ENCODE measurements at places on chromosomes 12 and 14.

DNA sequence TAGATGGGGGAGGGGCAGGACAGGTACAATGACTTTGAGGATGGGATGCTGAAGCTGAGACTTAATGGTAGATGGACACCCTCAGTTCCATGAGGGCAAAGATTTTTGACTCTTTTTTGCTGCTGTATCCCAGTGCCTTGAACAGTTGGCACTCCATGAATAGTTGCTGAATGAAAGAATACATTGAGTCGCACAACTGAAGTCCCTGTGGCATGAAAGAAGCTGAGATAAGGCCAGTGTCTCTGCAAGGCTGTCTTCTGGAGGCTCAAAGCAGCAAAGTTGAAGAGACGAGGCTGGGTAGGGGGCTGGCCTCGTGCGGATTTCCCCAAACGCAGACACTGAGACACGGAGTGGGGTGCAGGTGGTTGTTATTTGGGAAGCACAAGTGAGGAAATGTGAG, 179.3 kb downstream of the ADCK1 start:
- DNase-seq = no peak

DNA sequence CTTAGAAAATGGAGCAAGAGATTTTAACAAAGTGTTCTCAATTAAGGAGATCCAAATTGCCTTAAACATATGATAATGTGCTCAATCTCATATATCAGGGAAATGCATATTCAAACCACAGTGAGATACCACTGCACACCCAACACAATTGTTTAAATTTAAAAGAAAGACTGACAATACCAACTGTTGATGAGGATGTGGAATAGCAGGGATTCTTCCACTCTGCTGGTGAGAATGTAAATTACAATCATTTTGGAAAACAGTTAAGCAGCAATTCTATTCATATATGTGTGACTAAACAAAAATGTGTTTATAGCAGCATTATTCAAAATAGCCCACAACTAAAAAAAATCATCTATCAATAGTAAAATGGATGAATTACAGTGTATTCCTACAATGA, 144.2 kb downstream of the KICS2 start:
- DNase-seq = no peak

DNA sequence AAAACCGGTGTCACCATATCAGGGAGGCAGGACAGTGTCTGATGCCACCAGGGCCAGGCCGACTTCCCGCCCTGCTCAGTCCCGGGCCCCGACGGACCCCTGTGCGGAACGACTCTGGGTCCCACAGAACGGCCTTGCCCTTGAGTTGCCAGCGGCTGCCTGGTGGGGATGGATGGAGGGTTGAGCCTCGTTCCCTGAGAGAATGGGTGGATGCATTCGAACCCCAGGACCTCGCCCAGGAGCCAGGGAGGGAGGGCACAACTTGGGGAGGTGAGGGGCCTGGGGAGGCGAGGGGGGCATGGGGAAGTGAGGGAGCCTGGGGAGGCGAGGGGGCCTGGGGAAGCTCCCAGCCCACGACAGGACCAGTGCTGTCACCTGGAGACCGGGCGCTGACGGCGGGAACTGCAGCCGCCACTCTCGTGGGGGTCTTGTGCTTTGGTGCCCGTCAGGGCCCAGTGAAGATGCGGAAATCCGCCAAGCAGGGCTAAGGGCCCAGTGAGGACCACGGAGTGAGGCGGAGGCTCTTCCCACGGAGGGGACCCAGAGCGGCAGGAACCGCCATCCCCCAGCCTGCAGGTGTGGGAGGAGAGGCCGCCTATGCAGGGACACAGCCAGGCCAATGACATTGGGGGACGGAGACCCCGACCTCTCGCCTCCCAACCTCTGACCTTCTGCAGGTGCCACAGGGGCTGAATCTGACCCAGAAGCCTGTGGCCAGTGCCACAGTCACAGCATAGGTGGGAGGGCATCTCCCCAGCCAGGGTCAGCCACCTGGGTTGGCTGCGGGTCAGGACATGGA, 74.4 kb upstream of the GALNT9 start:
- DNase-seq = no peak

- DNase-seq = no peak
Observed at GRCh38 chr14:56295743-56296142, 177.5 kb downstream of the PELI2 start.

- no peak for DNase-seq
Observed at GRCh38 chr12:125137766-125138344, 72.6 kb downstream of the AACS start.

GRCh38 chr12:915090-915489, 34.4 kb downstream of the RAD52 start:
- DNase-seq = no peak

- DNase-seq = no peak
Observed at GRCh38 chr14:75631453-75631831, 29.2 kb downstream of the ERG28 start.

GRCh38 chr12:6766651-6767349, 637 bp downstream of the PTMS start:
- peak; percentile 30 for DNase-seq

DNA sequence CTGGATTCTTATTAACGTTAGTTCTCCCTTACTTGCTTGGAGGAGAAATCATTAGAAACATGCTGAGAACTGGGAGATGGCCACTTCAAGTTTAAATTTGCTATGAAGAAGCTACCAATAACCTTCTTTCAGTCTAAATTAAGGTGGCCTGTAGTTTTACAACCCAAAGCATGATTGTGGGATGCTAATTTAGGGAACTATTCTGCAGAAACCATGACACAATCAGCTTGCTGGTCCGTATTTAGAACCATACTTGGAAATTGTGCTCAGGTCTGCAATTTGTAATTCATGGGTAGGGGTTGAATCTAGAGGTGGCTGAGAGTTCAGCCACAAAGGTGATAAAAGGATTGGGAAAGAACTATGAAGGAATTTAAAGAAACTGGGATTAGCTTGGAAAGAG, 405.7 kb downstream of the RAD51B start:
- DNase-seq = no peak

DNA sequence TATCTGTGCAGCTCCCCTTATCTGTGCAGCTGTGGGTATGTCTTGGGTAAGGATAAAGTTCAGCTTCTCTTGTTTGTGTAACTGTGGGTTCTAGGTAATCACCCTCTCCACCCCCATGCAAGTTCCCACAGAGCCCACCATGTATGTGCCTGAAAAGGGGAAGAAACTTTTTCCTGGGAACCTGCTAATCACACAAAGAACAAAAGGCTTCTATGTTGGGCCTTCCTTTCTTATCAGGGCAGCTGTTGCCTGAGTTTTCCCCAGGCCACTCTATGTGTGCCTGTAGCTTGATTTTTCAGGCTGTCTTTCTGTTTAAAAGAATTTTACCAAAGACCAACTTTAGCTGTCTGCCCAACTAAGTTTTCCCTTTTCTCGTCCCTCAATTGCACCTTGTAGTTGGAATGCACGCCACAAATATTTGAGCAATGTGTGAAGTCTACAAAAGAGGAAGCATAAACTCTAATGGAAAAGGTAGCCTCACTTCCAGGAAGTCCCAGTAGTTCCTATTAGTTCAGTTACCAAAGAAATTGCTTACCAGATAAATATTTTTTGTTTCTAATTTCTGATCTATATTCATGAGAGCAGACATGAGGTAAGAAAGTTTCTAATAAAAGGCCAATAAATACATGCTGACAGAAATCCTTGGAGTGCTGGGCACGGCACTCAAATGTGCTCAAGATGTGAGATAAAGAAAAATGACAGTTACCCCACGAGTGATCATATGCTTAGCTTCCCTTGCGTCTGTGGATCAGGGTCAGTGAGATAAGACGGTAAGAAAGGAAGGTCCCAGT, 2.7 kb upstream of the GALC start:
- no peak for DNase-seq

DNA sequence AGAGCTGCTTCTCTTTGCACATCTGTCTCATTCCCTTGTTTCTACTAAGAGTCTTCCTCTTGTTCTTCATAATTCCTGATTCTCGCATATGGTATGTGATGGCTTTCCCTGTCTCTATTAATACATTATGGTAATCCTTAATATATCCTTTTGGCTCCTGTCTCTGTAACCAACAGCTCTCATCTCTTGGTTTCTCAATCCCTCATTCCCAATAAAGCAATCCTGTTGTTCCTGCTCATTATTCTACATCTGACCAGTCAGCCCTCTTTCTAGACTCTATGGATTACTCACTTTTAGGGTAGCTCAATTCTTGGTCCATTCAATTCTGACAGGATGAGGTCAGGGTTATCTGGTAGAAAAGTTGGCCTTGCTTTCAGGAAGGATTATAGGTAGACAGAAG, 349.9 kb downstream of the LRIG3 start:
- DNase-seq = no peak

DNA sequence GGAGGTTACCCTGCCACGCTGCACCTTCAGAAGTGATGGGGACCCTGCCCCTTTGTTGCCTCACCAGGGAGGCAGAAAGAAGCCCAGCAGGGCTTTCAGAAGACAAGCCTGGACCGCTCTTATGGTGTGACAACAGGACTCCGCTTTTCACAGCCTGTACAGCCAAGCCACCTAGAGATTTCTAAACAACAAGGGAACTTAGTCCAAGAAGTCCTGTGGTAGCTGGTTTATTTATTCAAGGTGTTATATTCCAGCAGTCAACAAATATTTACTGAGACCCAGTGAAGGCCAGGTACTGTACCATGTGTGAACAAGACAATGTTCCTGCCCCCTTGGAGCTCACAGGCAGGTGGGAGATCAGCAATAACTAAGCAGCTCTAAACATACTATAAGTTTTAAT, 4.0 kb upstream of the TMEM229B start:
- no peak for DNase-seq

DNA sequence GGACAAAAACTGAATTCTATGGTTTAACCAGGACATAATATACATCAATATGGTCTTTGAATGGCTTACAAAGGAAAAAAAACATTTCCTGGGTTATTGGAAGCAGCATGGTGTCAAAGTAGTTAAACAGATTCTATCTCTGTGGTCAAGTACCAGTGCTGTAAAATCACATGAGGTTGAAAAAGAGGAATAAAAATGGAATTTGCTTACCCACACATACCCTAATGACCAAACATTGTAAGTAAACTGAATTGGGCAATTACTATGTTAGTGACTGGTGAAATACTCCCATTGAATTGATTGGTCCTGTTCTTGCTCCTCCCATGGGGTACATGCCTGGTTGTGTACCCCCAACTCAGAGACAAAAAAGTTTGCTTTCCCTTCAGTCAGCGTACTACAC, 19.6 kb downstream of the IFNG start:
- no peak for DNase-seq

DNA sequence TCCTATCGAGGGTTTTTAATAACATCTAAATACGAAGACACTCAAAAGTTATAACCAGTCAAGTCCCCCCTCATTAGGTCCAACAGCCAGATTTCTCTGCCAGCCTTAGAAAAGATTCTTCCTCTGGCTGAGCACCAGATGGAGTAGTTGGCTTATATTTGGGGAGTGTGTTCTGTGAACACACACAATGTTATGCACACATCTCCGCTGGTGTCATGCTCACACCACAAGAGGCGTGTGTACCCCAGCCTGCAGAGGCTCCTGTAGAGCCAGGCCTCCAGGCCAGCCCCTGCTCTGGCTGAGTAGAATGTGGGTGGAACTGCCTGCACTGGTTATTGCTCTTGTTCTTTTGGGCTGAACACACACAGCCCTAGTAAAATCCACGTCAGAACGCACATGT, 64.0 kb downstream of the PIWIL1 start:
- DNase-seq = no peak

DNA sequence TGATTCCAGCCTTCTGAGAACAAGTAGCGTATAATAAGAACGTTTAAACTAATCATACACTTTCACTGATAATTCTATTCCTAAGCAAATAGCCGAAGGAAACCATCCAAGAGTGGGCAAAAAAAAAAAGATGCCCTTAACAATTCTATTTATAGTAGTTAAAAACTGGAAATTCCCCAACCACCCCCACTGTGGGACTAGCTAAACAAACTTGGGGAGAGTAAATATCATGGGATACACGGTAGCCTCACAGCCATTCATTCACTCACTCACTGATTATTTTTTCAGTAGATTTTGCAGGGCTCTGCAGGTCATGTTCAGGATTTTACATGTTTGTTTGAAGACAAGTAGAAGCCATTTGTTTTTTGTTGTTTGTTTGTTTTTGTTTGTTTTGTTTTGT, 197.0 kb downstream of the ETV6 start:
- no peak for DNase-seq

DNA sequence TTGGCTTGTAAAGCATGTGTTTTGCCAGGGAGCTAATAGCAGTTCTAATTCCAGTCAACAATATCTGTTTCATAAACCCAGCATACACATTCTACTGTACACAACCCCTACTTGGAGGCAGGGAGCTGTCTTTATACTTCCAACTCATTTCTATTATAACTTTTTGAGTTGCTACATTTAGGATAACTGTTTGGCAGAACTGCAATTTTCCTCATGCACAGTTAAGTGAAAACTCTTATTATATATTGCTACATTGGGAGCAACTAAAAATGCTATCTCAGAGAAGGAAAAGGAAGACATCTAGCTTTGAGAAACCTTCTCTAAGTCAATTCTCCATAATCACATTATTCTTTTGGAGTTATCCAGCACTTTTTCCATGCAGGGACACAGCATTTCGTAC, 480.2 kb downstream of the RPS29 start:
- DNase-seq = no peak

DNA sequence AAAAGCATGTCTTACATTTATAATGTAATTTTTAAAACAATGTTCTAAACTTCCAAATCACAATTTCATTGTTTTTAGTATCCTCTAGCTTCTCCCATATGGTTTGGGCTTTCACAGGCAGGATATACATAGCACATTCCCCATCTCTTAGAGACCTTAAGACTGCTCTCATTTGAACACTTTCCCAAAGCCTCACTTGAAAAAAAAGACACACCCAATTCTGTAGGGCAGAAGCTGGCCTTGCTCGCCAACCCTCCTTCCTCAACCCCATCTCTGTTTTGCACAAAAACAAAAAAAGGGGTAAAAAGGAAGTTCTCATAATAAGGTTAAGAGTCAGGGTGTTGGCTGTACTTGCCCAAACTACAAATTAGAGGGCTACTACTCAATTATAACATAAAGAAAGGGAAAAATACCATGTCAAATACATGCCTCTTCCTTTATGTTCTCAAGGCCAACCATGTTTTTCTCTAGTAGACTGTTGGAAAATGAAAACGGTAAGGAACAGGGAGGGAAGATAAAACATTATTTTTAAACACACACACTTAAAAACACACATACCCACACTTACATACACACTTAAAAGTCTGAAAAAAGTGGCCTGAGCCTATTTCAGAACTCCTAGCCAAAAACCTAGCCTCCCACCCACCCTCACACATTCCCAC, 9.9 kb upstream of the KANSL2 start:
- DNase-seq = no peak

GRCh38 chr12:54725233-54725843, 77.2 kb upstream of the DCD start:
- no peak for DNase-seq

DNA sequence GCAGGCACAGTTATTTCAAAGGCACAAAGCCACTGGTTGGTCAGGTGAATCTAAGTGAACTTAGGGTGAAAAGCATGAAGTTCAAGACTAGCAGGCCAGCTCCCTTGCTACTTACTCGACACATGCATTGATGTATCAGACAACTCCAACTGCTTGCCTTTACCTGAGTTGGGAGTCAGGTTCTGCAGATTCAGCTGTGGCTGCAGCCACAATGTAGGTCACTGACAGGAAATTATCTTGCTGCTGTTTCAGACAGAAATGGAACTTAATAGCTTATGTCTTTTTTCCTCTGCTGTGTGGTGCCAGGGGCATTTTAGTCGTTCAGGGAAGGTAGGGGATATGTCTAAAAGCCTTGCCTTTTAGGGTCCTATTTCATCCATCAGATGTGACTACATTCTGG, 125.6 kb upstream of the RPH3A start:
- no peak for DNase-seq

GRCh38 chr14:24258548-24259265, 4.3 kb downstream of the TGM1 start:
- DNase-seq = no peak
